ENCODE measurements at places on chromosomes 16 and 17.
A peak's percentile ranks its signal among the peaks of the same experiment; 100 is the strongest.

DNA sequence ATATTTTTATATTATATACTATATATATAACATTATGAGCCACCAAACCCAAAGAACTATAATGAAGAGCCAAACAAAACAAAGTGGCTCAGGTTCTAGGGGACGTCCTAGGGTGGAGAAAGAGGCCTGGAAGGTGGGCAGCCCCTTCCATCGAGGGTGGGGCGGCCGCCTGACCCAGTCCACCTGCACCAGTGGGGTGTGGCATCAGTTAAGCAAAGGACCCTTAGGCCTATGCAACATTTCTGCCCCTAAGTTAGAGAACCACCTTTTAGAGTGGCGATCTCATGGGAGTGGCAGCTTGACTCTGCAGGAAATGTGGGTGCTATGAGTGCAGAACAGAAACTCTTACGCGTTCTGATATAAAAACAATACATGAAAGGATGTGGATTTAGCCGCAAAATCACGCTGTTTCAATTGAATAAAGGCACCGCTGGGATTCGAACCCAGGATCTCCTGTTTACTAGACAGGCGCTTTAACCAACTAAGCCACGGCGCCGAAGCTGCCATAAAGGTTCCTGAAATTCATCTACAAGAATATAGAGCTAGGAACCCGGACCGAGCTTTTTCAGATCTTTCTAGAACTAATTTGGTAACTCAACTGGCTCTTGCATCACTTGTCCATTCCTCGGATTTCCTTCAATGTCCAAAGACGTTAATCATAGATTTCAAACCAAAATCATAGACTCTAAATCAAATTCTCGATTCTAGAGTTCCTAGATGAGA, 15.6 kb upstream of the AURKB start:
- DNase-seq, result peak; percentile 77

GRCh38 chr17:31296142-31296541, 897 bp downstream of the OMG start:
- no peak for DNase-seq

- peak; percentile 57 for DNase-seq
Observed at GRCh38 chr17:35747540-35748017, 5.5 kb downstream of the GAS2L2 start.

- no peak for DNase-seq
Observed at GRCh38 chr17:67217446-67217845, 27.6 kb downstream of the HELZ start.

DNA sequence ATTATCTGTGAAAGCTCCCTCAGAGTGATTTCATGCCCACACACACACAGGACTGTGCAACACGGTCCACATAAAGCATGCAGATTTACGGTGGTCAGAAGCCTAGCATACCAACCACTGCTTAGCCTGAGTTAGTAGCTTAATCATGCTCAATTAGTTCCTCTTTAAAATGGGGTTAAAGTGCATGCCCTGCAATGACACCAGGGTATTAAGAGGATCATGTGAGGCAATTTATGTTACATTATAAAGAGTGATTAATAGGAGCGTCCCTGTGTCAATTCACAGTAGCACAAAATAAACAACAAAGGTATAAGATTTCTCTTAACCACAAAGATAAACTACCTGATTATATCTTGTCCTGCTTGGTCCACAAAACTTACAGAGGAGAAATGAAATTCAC, 39.8 kb downstream of the C17orf67 start:
- no peak for DNase-seq

DNA sequence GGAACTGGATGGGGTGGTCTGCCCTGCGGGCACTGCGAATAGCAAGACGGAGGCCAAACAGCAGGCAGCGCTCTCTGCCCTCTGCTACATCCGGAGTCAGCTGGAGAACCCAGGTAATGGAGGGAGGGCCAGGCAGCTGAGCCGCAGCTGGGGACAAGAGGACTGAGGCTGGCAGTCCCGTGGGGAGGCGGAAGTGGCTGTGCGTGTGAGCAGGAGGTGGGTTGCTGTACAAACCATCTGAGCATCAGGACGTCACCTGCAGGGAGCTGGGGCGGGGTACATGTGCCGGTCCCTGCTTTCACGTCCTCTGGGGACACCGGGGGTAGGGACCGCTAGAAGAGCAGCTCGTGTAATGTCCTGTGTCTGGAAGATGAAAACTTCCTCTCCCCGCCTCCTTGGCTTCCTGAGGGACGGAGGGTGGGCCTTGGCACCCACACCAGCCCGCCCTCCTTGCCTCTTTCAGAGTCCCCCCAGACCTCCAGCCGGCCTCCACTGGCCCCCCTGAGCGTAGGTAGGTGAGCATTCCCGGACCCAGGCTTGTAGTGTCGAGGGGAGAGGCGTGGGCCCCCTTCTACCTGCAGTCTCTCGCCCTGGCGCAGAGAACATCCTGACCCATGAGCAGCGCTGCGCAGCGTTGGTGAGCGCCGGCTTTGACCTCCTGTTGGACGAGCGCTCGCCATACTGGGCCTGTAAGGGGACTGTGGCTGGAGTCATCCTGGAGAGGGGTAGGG, 3.7 kb downstream of the ADAD2 start:
- DNase-seq, result no peak

- no peak for DNase-seq
Observed at GRCh38 chr16:81483064-81483969, 38.7 kb downstream of the CMIP start.

DNA sequence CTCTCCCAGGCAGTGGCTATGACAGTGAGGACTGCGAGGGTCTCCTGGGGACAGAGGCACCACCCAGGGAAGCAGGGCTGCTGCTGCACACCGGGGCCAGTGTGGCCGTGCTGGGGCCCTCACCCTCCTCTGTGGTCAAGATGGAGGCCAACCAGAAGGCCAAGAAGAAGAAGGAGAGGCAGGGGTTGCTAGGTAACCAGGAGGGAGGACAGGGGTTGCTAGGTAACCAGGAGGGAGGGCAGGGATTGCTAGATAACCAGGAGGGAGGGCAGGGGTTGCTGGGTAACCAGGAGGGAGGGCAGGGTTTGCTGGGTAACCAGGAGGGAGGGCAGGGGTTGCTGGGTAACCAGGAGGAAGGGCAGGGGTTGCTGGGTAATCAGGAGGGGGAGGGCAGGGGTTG, 55.2 kb downstream of the ACTG1 start:
- DNase-seq, result no peak

DNA sequence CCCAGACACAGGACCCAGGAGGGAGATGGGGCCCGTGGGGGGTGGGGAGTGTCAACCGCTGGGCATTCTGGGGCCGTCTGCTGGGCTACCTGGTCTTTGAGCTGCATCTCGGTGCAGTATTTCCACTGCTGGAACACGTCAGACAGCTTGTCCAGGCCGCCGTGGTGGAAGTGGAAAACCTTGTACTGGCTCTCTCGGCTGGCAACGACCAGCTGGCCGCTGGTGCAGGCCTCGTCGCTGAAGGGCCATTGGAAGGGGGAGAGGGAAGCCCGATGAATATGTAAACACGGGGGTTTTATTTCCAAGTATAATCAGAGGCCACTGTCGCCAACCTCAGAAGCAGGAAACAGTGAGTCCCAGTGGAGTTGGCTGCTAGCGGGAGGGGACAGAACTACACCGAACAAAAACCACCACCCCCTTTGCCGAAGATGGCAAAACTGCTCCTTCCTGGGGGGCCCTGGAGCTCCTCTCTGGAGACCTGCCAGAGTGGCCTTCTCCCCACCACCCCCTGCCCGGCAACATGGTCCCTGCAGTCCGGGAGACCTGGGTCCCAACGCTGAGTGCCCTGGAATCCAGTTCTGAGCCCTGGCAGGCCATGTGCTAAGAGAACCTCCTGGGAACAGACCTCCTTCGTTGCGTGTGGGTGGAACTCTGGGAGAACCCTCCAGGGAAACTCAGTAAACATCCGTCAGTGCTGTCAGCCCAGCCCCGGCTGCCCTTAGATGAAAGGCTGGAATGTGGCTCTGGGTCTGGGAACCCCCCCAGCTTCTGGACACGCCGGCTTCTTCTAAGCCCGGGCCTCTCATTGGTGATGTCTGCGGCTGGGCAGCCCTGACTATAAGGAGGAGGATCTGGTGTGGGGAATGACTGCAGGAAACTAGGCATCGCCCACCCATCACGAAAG, 84.1 kb downstream of the TBC1D16 start:
- DNase-seq, result no peak

- no peak for DNase-seq
Observed at GRCh38 chr17:35998756-35999155, 2.6 kb downstream of the CCL15 start.

- no peak for DNase-seq
Observed at GRCh38 chr17:68602289-68602688, 1.1 kb upstream of the FAM20A start.

- peak; percentile 6 for DNase-seq
Observed at GRCh38 chr16:78437352-78437968, 338.0 kb downstream of the WWOX start.

DNA sequence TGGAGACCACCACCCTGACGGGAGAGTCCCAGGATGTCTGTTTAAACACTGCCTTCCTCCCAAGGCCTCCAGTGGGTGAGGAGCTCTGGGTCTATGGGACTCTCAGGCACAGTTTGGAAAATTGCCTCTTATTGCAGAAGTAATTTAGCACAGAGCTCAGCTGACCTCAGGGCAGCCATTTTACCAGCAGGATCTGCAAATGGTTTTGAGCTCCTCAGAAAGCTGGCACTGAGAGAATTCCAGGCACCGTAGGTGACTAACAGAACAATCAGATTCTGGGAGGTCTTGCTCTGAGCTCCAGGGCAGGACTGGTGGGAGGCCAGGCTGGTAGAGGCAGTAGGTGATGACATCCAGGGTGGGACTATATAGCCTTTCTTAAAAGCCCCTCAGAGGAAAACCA, 17.3 kb upstream of the C16orf74 start:
- peak; percentile 39 for DNase-seq

DNA sequence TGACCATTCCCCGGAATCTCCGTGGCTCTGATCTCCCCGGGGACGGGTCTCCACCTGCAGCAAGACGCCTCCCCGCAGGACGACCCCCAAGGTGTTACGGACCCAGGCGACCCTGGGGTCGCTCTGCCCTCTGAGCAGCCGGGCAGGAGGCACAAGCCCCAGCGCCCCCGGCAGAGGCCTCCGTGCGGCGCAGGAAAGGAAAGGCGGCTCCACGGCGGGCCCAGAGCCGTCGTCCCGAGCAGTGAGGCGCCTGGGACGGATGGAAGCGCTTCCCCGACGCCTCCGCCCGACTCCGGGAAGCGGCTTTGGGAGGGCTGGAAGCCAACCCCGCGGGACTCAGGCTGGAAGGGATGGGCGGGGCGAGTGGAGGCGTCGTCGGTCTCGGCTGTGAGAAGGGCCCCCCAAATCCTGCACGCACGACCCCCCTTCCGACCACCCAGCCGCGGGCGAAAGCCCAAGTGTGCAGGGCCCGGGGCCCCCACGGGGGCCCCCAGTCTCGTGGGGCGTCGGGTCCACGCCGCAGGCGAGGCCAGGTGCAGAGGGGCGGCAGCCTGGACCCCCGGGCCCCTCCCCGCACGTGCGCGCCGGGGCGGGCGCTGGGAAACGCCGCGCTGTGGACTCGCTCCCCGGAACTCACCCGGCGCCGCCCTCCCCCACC, 32.7 kb upstream of the RPH3AL start:
- DNase-seq, result no peak

DNA sequence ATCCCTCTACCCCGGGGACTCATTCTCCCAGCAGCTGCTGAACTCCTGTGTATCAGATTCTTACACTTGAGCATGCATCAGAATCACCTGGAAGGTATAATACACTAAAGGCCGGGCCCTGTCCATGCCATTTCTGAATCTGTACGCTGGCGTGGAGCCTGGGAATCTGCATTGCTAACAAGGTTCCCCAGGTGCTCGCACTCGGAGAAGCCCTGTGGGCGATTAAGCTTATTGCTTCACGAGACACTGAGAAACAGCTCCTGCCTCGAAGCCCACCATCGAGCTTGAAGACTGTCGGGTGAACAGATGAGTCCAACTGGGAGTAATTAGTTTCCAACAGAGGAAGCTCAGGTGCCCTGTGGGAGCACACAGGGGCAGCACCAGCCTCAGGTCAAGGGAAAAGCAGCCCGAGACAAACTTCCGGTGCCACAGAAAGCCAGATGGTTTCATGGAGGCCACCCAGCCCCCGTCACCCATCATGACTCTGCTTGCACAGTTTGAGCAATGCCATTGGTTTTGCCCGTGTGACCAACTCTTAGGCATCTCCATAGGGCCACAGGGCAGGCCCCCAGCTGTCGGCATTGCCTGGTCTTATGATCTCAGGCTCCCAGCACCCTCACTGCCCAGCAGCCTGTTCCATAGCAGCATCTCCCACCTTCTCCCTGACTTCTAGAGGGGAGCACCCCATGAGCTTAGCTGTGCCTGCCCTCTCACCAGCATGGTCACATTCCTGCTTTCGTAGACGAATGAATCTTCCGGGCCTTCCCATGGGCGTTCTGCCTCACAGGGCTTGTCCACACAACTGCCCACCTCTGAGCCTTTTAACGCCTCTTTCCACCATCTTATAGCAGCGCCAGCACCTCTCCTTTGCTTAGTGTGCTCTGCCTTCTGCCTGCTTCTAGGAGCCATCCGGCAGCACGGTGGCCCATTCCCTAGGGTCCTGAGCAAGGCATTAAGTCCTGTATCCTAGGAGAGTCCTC, 10.9 kb downstream of the CTRB2 start:
- DNase-seq, result no peak

DNA sequence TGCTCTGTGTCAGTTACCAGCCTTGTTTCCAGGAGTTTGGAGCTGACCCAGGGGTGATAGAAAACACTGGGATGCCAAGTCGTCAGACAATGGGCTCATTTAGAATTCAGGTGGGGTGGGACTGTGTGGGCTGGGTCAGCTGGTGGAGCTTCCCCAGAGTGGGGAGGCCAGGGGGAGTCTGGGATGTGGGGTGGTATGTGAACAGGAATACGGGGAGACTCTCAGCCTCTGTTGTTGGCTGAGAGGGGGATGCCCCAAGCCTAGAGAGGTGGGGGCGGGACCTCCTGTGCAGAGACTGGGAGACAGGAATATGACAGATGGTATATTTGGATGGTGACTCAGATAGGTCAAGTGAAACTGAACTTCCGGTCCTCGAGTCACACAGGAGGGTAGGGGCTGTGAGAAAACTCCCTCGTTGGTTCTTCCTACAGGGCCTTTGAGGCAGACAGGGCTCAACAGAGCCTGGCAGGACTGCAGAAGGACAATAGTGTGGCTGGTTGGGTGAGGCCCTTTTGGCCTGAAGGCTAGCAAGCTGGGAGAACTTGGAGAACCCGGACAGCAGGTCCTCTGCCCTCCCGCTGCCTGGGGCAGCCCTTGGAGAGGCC, 23.7 kb downstream of the CDH1 start:
- no peak for DNase-seq

DNA sequence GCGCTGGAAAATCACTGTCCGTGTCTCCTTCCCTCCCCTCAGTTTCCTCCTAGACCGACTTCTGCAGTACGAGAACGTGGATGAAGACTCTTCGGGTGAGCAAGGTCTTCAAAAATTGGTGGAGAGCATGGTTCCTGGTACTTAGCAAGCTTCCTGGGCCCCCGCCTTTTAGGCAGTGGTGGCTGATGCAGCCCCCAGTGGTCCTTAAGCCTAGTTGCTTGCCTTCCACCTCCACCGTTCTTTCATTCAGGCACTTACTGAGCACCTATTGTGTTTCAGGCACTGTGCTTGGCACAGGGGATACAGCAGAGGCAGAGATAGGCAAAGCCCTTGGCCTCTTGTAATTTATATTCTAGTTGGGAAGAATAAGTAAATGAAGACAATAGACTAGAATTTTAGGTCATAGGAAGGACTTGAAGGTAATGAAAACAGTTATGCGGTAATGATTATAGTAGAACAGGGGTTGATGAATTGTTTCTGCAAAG, 767 bp downstream of the INO80E start:
- no peak for DNase-seq

- DNase-seq, result no peak
Observed at GRCh38 chr16:58205276-58206036, 7.5 kb upstream of the CSNK2A2 start.

Measured in NCI-H2227 treated with DMSO at 0.1 percent for 48 hours (cell line).